NCI-H460 (cell line): ENCODE measurements at places on chromosomes 4 and X. TPM values are rescaled to one million over a fixed set of nuclear protein-coding genes. Genes with fewer than 3 reads are reported as not detected.

LRRC66 gene
- 0.12 and 0.15 TPM in 2 replicates for total RNA-seq

ZNF630 gene
- 1.6 and 2.4 TPM in 2 replicates for total RNA-seq

FHIP1A gene
- total RNA-seq = 0.10 and 0.12 TPM in 2 replicates

SSX3 gene
- not detected in 2 replicates for total RNA-seq

UBE2D3 gene
- 521 and 567 TPM in 2 replicates for total RNA-seq

EMCN gene
- total RNA-seq = not detected in 2 replicates

P2RY4 gene
- total RNA-seq = not detected in 2 replicates

MAGEA1 gene
- 64.2 and 68.8 TPM in 2 replicates for total RNA-seq

DNA sequence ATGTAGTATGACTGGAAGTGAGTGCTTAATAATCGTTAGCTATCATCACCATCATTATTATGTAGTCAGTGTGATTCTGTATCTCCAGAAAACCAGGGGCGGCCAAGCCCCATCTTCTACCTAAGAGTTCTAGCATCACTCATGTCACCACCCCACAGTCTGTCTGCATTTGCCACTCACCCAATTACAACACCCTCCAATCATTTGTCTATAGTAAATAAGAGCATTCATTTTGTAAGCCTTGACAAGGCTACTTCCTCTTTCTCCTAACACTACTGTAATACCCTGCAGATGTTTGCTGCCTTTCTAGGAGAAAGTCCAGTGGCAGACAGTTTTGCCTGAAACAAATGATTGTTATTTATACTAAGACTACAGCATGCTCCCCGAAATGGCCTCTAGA is 15.8 kb upstream of the IL21 start:
- DNase-seq = no peak

DNA sequence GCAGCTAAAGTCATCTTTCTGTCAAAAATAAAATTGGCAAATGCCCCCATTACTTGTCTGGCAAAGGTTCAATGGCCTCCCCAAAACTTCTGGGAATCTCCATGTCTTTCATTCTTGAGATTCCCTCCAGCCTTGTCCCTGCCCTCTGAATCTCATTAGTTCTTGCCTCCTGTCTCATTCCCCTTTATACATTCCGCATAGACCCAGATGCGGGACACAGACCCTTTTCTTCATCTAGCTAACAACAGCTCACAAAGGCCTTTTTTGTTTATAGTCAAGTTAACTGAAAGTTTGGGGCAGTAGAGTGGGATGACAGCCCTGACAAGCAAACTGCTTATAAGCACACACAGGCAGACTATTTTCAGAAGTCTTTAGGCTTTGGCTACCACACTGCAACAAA is 306.1 kb upstream of the FAM241A start:
- DNase-seq = no peak

DNA sequence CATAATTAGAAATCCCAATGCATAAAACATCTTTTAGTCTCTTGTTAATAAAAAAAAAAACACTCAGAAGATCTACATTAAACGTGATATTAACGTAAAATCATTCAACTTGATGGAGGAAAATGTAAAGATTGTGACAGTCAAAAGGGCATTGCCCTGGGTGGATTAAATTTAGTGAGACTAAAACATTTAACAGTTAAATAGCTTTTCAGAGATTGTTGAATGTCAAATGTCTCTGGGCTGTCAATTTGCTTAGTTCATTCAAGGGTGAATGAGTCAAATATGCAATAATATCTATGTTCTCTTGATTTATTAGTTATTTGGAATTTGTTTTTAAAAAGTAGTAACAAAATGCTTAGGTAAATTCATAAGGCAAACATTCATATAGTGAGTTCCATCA is 836.6 kb upstream of the PCDH10 start:
- DNase-seq = no peak

GRCh38 chr4:122170775-122171174 is 18.6 kb downstream of the BLTP1 start:
- no peak for DNase-seq

DNA sequence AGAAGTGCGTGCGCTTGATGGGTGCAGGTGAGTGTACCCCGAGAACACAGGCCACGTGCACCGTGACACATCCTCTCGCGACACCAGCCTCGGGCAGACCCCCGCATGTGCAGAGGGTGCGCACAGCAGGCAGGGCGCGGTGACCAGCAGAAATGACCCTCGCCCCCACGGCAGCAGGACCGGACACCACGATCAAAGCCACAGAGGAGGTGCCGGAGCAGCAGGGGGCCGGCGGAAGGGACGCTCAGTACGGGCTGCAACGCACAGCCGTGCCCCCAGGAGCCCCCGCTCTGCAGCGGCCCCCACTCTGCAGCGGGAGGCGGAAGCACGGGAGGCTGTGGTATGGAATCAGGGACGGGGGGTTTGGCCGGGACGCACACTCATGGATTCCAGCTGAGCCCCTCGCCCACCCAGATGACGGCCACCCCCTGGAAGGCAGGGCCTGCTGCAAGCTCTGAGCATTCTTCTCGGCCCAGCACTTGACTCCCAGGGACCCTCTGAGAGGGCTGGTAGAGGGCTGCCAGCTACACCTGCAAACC is 17.1 kb downstream of the PPP2R3B start:
- DNase-seq = no peak

- no peak for DNase-seq
Measured at GRCh38 chr4:72352711-72353110, 216.3 kb downstream of the ADAMTS3 start.

DNA sequence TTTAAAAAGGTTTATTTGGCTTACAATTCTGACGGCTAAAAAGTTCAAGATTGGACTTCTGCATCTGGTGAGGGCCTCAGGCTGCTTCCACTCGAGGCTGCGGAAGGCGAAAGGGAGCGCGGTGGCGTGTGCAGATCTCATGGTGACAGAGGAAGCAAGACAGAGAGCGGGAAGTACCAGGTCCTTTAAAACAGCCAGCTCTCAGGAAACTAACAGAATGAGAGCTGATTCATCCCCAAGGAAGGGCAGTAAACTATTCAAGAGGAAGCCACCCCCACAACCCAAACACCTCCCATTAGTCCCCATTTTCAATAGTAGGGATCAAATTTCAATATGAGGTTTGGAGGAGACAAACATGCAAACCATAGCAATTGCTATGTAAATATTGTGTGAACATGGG is 2144.2 kb upstream of the AGA start:
- no peak for DNase-seq

DNA sequence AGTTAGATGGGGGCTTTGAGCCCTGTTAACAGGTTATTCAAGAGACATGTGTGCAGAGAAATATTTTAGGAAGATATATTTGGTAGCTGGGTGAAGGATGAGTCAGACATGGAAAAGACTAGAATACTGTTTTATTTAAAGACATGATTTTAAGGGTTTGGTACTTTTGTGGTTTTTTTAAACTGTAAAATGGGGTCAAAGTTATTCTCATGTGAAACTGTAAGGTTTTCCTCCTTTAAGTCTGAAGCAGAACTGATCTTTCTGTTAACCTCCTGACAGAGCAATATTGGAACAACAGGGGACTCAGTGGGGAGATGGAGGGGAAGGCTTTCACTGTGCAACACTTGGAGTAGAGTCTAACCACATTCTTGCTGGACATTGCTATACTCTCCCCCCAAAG is 112.4 kb upstream of the LSM6 start:
- DNase-seq = no peak

- no peak for DNase-seq
Measured at GRCh38 chrX:65516756-65517155, 17.8 kb downstream of the LAS1L start.

- DNase-seq = no peak
Measured at GRCh38 chr4:125828346-125828745, 513.6 kb downstream of the FAT4 start.

- no peak for DNase-seq
Measured at GRCh38 chr4:5638316-5638715, 70.0 kb downstream of the EVC2 start.

DNA sequence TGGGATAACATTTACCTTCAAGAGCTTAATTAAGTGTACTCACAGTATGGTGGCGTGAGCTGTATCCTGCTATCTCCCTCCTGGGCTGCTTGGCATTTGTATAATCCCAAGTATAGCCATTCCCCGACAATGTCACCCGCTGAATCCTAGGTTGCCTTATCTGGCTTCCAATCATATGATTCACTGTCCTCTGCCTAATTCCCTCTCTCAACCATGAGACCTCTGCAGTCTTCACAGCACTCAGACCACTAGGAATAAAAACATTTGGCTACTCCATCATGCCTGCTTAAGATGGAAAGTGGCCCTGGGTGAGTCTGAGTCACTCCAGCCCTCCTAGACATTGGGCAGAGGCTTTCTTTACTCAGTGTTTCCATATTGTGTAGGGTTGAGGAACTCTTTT is 28.9 kb upstream of the WDFY3 start:
- DNase-seq = no peak
